ENCODE measurements at places on chromosomes 2 and 18.

DNA sequence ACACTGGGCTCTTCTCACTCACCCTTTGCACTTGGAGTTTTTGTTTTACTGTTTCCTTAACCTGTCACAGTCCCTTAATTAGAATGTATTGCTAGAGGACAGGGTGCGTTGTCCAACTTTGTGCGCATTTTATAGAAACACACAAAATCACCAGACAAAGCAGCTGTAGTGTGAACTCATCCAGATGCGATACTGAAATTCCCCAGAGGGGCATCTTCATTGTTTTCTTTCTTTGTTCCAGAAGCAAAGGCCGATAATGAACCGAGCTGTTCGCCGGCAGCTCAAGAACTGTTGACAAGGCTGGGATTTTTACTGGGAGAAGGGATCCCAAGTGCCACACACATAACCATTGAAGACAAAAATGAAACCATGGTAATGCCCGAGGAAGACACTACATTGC lies 137.6 kb downstream of the WDSUB1 start:
- DNase-seq, result no peak

- DNase-seq, result peak; percentile 66
Measured at GRCh38 chr2:203533676-203534591, 1.2 kb downstream of the RAPH1 start.

DNA sequence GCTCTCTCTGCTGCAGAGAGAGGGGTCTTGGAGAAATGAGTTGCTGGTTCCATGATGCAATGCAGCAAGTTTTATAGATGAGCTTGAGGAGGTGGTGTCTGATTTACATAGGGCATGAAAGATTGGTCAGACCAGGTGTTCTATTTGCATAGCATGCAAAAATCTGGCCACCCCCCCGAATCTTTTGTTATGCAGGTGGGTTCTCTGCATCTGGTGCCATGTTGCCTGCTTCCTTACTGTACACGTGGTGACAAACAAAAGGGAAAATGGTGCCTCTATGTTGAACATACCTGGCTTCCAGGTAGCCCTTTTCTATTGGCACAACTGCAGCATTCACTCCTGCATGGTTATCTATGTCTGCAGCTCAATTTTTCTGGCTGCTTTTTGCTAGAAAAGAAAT lies 169.4 kb downstream of the GALNT1 start:
- no peak for DNase-seq

DNA sequence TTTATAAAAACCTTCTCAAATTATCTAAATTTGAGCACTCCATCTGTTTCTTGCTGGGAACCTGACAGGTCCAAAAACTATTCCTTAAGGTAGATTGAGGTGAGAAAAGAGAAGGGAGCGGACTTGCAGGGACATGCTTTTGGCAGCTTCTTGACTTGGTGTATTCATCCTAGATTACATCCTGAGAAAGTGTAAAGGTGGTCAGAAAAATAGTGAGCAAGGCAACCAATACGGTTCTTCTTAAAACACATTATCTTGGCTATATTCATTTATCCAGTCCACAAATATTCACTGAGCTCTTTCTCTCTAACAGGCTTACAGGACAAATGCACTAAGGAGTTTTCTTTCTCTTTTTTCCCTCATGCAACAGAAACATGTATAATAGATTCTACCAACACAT lies 230.0 kb downstream of the LRP1B start:
- no peak for DNase-seq

GRCh38 chr2:113136828-113137775 lies 9.7 kb downstream of the IL1RN start:
- DNase-seq, result peak; percentile 45

GRCh38 chr2:8986327-8986976 lies 17.0 kb downstream of the MBOAT2 start:
- no peak for DNase-seq

GRCh38 chr2:54657664-54658083 lies 65.8 kb upstream of the EML6 start:
- peak; percentile 38 for DNase-seq

DNA sequence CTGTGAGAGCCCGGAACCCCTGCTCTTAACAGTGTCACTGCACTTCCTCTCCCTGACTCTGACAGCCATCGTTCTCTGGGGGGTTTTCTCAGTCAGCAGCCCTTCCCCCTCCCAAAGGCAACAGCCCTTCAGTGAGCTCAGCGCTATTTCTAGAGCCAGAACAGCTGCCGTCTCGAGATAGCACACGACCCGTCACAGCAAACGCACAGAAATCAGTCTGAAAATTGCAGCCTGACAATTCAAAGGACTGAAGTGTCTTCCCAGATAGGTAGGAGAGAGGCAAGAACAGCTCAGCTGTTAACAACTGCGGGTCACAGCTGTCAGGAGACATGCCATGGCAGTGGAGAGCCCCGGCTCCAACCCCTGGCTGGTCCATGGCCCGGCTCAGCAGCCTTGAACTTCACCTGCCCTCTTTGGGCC lies 45.4 kb downstream of the ST8SIA5 start:
- DNase-seq, result no peak

- no peak for DNase-seq
Measured at GRCh38 chr18:12879840-12880540, 4.0 kb downstream of the PTPN2 start.

DNA sequence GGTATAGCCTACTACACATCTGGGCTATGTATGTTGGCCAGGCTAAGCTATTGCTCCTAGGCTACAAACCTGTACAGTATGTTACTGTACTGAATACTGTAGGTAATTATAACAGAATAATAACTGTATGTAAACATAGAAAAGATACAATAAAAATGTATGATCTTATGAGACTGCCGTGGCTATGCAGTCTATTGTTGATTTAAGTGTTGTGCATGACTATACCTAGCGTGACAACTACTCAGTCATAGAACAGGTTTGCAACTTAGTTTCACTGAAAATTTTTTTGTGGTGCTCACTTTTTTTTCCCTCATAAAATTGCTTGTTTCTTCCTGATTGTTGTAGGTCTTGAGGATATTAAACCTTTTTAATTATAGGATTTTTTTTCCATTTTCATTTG lies 25.9 kb downstream of the KCMF1 start:
- DNase-seq, result no peak

GRCh38 chr2:24702800-24703199 lies 90.4 kb downstream of the PTRHD1 start:
- peak; percentile 84 for DNase-seq

DNA sequence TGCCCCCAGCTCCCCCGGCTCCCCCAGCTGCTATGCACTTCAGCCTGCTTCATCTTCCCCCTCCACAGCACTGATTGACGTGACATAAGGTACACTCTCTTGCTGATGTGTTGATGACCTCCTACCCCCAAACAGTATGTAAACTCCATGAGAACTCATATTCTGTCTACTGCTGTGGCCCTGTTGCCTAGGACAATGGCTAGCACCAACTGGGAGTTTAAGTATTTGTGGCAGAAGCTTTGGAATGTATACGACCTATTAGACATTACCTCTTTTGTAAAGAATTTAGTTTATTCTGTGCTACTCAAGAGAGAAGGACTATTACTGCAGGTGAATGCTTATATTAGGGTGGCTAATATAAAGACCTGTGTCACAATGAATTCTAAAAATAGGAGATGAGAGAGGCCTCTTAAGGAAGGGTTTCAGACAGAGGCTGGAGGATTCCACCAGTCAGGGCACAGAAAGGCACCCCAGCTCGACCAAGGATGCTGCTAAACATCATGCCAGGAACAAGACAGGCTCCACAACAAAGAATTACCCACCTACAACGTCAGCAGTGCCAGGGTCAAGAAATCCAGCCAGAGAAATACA lies 60.6 kb downstream of the CABYR start:
- no peak for DNase-seq

DNA sequence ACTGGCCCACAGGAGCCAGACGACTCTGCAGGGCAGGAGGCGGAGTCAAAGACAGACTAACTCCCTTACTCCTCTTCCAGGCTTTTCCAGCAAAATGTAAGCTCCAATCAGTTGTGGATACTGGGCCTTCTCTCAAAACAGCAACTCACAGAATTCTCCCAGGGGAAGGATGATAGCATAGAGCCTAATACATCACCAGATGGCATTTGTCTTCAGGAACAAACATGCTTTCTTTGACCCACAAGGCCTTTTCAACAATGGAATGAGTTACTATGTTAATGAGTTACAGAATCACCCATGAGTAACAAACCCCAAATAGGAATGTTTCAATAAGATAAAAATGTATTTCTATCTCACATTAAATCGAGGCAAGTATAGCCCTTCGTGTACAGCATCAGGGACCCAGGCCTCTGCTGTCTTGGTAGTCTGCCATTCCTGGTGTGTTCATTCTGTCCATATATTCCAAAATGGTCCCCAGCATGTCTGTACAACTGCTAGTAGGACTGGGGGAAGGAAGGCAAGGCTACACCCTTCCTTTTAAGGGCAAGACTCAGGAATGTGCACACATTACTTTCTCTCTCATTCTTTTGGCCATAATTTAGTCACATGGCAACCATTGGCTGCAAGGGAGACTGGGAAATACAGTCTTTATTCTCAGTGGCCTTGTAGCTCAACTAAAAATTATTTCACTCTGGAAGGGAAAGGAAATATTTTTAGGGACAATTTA lies 76.4 kb downstream of the BOD1L2 start:
- no peak for DNase-seq

DNA sequence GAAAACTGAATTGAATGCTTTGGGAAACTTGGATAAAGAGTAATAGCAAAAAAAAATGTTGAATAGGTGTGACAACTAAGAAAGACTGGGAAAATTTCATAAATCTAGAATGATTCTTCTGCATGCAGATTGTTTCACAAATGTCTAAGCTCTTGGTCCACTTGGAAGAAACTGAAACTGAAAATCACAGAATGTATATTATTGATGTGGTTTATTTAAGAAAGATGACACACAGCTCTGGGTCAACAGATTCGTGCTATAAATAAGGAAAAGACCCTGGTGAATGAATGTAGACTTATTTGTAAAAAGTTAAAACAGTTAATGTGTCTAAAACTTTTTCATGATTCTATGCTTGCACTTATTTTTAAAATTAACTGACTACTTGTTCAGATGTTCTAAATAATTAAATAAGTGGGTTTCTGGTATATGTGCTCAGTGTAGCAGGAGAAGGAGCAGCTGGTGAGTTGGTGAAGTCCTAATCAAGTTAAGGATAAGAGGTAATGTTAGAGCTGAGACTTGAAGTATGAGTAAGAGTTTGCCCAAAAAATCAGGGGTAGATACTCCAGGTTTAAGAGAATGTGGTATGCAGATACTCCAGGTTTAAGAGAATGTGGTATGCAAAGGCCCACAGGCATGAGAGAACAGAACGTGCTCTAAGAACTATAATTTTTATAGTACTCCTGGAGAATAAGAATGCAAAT lies 24.5 kb downstream of the UGP2 start:
- DNase-seq, result no peak

DNA sequence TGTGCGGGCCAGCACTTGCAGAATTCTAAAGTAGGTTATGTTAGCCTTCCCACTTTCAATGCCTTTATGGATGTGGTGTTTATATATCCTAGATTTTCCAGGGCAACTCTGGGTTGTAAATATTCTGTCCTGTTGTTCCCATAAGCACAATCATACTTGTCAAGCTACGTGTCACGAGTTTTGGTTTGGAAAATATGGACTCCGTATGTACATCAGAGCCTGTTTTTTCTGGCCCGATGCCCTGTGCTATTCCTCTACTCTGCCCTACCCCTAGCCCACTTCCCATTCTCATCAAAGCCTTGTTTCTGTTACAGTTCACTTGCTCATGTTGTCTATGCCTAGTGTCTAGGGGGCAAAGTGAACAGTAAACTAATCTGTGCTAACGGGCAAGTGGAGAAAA lies 27.0 kb upstream of the ZEB2 start:
- DNase-seq, result no peak

GRCh38 chr2:164984428-164984827 lies 29.1 kb upstream of the SLC38A11 start:
- DNase-seq, result peak; percentile 87

DNA sequence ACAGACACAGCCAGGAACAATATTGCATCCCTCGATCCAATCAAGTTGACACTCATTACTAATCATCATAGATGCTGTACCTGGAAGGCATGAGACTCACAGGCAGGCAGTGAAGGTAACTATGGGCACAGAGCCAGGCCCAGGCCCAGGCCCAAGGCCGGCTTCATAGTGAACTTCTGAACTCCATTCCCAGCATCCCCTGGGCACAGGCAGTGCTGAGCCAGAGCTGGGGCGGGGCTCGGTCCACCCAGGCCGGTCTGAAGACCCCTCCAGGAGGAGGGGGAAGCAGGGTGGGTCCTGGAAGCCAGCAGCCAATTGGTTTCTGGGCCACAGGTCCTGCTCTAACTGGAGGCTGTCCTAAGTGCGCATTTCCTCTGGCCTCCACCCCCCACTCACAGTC lies 37.6 kb downstream of the MLPH start:
- no peak for DNase-seq

- DNase-seq, result peak; percentile 91
Measured at GRCh38 chr2:46909771-46910419, 5.7 kb downstream of the MCFD2 start.

DNA sequence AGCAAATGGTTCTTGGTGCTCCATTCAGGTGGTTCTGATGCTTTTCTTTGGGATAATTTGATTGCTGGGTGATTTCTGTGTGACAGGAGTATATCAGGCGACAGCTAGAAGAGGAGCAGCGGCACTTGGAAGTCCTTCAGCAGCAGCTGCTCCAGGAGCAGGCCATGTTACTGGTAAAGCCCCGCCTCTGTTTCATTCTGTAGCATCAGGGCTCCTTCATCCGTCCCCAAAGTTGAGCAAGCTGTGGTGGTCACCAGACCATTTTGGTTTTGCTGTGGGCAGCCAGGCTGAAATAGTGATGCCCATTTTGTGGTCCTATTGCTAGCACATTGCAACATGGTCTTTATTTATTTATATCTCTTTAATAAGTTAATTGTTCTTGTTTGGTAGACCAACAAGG lies 132.8 kb upstream of the IL1R2 start:
- no peak for DNase-seq

DNA sequence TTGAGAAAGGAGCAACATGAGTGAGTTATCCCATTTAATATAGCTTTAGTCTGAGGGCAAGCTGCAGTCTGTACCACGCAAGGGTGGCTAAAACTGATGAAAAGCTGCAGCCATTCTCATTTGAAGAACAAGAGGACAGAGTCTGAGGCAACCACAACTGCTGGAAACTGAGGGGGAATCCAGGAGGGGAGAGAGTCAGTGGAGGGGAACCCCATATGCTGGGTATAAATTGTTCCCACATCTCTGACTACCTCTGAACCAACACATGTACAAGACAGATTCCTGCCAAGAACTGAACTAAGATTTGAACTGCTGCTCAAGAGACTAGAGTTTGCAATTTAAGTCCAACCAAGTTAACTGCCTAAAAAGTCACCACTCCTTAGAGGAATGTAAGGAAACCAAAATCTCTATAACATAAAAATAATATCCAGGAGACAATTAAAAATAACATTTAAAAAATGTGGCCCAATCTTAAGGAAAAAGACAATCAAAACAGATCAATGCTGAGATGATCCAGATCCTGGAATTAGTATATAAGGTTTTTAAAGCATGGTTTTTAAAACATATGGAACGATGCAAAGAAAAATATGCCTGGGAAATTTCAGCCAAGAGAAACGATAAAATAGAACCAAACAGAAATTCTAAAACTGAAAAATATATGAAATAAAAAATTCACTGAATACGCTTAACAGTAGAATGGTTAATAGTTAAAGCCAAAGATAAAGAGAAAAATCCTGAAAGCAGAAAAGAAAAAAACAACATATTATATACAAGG lies 11.2 kb downstream of the CWC22 start:
- no peak for DNase-seq

Data from EL (cell line).